Cardiac septum (tissue), 1 donor: ENCODE measurements at places on chromosomes 5 and 9.

DNA sequence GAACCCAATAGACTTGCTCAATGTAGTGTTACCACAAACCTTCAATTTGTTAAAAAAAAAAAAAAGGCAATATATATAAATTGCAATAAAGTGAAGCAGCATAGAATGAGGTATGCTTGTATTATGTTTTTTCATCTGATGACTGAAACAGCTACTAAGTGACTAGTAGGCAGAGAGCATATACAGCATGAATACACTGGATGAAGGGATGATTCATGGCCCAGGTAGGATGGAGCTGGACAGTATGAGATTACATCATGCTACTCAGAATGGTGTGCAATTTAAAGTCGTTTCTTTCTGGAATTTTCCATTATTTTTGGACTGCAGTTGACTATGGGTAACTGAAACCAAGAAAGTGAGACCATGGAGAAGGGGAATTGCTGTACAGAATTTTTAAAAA is 161.2 kb downstream of the GNA14 start:
- DNase-seq = no peak

DNA sequence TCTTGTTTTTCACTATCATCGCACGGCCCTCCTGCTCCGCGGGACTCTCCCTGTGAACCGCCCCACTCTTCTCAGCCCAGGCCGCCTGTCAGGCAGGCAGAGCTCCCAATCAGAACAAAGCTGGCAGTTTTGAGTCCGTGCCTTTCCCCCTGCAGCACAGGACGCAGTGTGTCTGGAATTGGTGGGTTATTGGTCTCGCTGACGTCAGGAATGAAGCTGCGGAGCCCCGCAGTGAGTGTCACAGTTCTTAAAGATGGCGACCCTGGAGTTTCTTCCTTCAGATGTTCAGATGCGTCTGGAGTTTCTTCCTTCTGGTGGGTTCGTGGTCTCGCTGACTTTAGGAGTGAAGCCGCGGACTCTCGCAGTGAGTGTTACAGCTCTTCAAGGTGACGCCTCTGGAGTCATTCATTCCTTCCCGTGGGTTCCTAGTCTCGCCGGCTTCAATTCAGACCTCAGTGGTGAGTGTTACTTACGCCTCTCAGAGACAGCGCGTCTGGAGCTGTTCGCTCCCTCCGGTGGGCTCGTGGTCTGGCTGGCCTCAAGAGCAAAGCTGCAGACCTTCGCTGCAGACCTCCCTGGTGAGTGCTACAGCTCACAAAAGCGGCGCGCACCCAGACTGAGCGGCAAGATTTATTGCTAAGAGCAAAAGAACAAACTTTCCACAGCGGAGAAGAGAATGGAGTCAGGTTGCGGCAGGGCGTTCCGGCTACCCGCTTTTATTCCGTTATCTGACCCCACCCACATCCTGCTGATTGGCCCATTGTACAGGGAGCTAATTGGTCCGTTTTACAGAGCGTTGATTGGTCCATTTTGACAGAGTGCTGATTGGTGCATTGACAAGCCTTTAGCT is 7.4 kb downstream of the ZDHHC11B start:
- DNase-seq = no peak

DNA sequence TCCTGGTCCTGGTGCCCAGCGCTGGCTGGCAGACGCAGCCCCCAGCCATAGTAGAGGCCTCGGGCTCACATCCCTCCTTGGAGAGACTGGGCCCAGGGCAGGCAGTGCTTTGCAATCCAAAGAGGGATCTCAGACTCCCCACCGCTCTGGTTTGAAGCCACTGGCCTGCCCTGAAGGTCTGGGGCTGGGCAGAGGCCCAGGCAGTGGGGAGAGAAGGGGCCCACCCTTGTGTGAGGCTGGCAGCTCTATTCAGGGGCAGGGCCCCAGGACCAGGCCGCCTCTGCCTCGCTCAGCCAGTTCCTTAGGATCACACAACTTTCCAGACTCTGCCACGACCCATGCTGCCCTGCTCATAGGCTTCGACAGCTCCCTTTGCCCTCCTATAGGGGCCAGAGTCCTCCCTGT is 10.7 kb upstream of the SEC16A start:
- DNase-seq = no peak

GRCh38 chr5:80713631-80714030 is 58.8 kb upstream of the DHFR start:
- DNase-seq = no peak

DNA sequence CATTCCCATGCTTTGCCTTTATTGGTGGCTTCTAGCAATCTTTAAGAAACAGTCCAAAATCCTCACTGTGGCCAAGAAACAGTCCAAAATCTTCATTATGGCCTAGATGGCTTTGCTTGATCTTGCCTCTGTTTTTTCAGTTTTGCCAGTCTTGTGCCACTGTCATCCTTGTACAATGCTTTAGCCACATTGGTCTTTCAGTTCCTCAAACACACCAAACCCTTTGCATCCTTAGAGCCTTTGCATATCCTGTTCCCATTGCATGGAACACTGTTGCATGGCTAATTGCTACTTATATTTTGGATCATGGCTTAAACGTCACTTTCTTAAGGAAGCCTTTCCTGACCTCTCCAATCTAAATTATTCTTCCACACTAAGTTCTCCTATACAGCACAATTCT is 22.1 kb downstream of the MRRF start:
- DNase-seq = no peak

DNA sequence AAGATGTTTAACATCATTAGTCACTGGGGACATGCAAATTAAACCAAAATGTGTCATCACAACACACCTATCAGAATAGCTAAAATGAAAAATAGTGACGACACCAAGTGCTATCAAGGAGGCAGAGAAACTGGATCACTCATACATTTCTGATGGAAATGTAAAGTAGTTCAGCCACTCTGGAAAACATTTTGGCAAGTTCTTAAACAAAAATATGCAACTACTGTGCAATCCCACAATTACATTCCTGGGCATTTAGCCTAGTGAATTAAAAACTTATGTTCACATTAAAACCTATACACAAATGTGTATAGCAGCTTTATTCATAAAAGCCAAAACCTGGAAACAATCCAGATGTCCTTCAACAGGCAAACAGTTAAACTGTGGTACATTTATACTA is 53.1 kb downstream of the SVEP1 start:
- DNase-seq = no peak

GRCh38 chr9:92631452-92632343 is 38.2 kb downstream of the IPPK start:
- no peak for DNase-seq

DNA sequence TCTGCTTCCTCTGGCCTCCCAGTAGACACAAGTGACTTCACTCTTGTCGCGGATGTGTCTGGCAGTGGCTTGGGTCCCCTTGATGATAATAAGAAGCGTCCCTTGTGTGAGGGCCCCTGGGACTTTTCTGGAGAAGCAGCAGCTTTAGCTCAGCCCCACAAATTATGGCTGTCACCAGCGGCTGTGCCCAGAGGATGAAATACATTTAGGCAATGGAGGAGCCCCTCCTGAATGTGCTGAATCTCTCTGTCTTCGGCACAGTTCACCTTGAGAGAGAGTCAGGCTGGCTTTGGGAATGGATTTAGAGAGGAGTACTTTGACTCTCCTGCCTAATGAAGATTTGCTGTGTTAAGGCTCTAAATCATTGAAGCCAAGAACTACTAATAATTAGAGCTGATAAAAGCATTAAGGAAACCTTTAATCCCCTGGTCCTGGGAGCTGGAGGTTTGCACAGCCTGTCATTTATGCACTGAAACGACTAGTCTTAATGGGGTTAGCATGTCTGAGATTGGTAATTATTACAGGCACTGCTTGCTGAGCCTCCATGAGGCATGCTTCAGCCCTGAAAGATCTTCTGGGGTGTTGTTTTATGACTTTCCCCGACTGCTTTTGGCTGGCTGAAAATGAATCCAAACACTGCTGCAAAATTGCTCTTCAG is 127.0 kb downstream of the TENT4A start:
- no peak for DNase-seq

DNA sequence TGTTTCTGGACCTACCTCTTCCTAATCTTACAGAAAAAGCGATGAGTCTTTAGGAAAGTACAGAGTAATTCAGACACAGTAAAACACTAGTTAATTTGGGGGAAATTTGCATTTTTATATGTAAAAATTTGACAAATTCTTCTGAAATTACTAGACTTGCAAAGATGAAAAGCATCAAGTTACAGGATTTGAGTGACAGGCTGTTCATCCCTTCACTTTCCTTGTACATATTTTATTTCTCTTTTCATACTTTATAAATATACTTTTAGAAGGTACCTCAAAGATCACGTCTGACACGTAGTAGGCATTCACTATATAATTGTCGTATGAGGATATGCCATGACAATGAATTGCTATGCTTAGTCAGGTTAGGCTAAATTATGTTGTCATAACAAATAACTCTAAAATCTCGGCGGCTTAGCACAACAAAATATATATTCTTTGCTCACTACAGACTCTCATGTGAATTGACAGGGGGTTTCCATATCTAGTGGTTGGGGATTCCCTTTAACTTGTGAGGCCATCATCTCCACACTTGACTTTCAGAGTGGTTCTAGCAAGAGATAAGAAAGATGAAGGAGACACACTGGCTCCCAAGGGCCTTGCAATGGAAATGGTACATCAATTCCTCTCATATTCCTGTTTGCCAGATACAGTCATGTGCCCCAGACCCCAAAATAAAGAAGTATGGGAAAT is 154.1 kb upstream of the TUT7 start:
- no peak for DNase-seq

DNA sequence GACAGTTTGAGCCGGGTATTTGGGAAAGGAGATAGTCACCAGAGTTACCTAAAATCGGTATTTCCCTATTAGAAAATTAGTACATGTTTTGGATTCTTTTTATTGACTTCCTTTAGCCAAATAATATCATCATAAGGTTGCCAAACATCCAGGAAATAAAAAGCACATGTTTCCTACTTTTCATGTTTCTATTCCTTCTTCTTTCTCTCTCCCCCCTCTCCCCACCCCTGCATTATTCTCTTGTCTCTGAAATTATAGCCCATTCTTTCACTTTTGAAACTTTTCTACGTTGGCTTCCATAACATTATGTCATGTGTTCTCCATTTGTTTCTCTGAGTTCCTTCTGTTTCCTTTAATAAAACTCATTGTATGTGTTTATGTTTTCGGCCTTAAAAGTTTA is 161.9 kb downstream of the ALDH1A1 start:
- no peak for DNase-seq

DNA sequence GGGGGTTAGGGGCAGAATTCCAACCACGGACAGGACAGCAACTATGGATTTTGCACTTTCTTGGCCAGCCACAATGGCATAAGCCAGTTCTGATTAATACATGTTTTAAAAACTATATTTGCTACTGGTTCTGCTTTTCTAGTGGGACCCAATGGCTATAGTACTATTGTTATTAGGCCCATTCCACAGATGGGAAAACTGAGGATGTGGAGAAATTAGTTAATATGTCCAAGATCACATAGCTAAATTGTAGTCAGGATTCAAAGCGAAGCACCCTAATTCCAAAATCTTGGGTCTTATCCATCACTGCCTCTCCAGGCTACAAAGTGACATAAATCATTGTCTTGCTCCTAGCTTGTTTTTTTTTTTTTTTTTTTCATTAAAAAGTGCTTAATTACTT is 133.9 kb downstream of the PJA2 start:
- DNase-seq = no peak

GRCh38 chr5:129041196-129041881 is 53.2 kb upstream of the ISOC1 start:
- DNase-seq = no peak

DNA sequence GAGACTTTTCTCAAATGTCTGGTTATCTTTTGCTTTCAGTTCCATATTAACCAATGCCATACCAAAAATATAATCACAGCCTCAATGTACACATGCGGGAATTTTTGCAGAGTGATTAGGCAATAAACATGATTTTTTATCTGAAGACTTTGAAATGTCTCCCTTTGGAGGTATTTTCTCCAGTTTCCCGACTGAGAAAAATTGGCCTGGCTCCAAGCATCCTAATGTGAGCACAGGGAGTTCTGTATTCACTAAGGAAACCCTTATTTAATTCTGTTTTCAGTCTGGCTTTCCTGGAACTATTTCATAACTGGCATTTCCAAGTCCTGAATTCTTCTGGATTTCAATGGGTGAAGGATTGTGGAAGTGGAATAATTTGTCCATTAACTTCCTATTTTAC is 8.5 kb downstream of the HCN1 start:
- no peak for DNase-seq

GRCh38 chr5:101176605-101177004 is 273.5 kb upstream of the ST8SIA4 start:
- no peak for DNase-seq

- DNase-seq = no peak
These were observed 40.2 kb upstream of the AGXT2 start for GRCh38 chr5:35087991-35088390.

- DNase-seq = no peak
These were observed 212.4 kb downstream of the TMEM232 start for GRCh38 chr5:110514030-110514429.
